NCI-H1105 treated with DMSO at 0.1 percent for 48 hours (cell line): ENCODE measurements at places on chromosomes 1 and 21.
A peak's percentile ranks its signal among the peaks of the same experiment; 100 is the strongest.

- DNase-seq = peak; percentile 7
These were observed 10.6 kb upstream of the HLCS start for GRCh38 chr21:36976882-36977651.

DNA sequence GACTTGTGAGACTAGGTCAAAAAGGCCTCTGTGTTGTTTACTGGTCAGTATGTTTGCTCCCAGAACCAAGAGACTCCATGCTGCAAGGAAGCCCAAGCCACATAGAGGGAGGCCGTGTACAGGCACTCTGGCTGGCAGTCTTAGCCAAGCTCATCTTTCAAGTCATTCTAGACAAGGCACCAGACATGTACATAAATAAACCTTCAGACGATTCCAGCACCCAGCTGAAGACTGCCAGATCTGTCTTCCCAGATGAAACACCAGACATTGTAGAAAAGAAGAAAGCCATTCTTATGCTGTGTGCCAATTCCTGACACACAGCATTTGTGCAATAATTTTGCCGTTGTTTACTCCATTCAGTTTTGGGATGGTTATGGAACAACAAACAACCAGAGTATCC lies 595.5 kb downstream of the KIF26B start:
- DNase-seq = no peak

GRCh38 chr1:208031316-208031931 lies 120.5 kb upstream of the CD34 start:
- no peak for DNase-seq

GRCh38 chr1:247576514-247576913 lies 11.6 kb upstream of the OR2G2 start:
- no peak for DNase-seq

GRCh38 chr1:161038523-161039153 lies at the start of gene TSTD1:
TSTD1 (minus strand) TSS chr1:161038964; CDS start chr1:161038889, 75 bp downstream.
- peak; percentile 83 for DNase-seq

GRCh38 chr1:54173681-54174080 lies 20.9 kb upstream of the CDCP2 start:
- DNase-seq = no peak

DNA sequence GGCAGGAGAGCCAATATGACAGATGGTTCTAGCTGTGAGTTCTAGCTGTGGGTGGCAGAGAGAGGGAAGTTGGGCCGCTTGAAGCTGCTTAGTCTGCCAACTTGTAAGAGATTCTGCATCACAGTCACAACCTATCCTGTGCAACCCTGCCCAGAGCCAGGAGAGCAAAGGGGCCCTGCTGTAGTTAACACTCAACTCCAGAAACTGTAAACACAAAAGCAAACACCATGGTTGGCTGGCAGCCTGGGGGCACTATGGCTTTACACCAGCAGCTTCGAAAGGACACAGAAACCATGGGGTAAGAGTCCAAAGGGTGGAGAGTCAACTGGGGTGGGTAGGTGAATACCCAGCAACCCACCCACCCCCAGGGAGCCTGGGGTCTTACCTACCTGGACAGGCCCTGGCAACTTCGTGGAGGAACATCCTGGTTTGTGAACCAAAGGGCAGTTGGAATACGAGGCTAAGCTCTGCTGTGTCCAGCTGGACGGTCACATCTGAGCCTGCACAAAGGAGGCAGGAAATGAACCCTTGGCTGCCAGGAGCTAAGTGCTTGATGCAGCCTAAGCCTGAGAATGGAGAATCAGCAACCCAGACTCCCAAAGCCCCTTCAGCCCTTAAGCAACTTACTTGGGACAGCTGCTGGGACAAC lies 6.4 kb downstream of the INPP5B start:
- DNase-seq = no peak

DNA sequence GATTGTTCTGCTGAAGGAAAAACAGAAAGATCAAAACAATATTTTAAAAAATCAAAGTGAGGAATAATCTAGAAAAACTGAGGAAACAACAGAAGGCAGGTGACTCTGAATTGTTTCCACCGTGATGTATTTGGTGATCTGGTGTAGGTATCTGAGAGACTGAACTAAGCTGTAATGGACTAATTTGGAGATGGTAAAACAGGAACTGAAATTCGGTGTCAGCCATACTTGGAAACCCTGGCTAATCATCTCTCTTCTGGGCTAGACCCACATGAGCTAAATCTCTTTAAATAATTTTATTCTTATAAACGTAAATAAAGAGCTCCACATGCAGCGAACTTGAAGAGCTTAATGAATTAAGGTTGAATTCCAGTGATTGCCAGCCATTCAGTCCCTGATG lies 1226.1 kb downstream of the NCAM2 start:
- no peak for DNase-seq

GRCh38 chr1:203250911-203251310 lies 21.4 kb upstream of the CHIT1 start:
- DNase-seq = no peak

GRCh38 chr1:182217071-182217470 lies 155.6 kb upstream of the ZNF648 start:
- DNase-seq = no peak

GRCh38 chr1:8323706-8324105 lies 5.8 kb downstream of the SLC45A1 start:
- DNase-seq = no peak

DNA sequence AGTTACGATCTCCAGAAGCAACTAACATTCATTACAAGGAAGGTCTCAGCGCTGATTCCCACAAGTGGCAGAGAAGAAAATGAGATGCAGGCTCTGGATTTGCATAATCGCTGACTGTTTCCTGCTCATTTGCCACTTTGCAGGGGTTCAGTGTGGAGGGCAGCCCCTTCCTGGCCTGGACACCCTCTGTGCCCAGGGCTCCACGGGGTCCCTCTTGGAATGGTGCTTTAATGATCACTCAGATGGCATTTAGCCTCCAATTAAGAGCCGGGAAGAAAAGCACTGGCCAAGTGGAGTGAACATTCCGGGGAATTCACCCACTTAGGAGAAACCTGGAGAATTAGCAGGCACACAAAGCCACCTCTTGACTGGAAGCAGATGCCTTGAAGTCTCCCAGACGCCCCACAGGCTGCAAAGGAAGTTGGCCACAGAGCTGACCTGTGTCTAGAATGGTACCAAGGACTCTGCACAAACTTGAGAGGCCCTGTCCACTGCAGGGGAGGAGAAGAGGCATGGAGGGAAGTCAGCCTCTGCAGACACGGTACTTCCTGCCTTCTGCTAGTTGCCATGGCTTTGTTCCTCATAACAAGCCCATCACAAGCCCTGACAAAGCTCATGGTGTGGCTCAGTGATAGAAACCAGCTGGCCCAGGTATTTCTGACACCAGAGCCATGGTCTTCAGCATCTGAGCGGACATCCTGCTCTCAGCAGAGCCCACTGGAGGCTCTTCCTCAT lies 157.2 kb downstream of the KAZN start:
- DNase-seq = no peak

DNA sequence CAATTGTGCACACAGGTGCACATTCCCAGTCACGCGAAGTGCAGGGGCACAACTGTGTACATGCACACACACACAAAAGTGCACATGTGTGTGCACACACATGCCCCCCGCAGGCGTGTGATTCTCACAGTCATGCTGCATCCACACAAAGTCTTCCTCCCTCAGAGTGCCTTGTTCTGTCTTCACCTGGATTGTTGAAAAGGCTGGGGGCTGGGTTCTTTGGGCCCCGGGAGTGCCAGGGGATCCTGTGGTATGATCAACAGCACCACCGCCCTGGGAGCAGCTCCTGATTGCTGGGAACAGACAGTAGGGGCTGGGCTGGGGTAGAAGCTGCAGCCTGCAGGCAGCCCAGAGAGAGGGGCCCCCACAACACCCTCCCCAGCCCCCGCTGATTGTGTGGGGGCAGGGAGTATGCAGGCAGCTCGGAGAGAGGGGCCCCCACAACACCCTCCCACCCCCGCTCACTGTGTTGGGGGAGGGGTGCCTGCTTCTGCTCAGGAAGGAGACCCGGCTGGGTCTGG lies 3.4 kb downstream of the COL18A1 start:
- DNase-seq = no peak

GRCh38 chr1:167747988-167748387 lies 26.2 kb downstream of the MPZL1 start:
- no peak for DNase-seq

DNA sequence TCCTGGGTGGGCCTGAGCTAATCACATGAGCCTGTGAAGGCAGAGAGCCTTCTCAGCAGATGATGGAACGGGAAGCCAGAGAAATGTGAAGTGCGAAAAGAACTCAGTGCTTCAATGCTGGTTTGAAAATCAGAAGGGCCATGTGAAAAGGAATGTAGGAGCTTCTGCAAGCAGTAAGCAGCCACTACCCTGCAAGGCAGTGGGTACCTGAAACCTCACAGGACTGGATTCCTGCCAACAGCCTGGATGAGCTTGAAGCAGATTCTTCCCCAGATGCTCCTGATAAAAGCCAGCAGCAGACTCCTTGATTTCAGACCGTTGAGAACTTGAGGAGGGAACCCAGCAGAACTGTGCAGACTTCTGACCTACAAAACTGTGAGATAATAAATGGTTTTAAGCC lies 158.6 kb downstream of the SYT2 start:
- DNase-seq = peak; percentile 41

DNA sequence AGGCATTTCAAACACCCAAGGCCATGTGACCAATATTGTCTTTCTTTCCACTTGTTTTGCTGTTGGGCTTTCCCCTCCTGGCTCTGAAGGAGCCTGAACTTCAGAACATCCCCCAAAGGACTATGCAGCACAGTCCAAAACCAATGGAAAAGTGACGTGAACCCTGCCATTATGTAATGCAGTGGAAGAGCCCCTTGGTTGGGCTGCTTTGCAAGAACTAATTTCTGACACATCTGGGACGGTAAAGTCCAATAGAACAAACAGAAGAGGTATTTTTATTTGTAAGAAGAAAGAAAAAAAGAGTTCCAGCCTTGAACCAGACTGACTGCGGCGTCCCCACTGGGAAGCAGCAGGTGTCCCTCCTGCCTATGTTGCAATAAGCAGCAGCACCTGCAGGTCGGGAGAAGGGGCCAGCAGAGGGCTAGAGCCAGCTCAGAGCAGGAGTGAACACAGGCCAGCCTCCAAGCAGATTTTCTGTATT lies 116.7 kb downstream of the CDC7 start:
- peak; percentile 24 for DNase-seq

DNA sequence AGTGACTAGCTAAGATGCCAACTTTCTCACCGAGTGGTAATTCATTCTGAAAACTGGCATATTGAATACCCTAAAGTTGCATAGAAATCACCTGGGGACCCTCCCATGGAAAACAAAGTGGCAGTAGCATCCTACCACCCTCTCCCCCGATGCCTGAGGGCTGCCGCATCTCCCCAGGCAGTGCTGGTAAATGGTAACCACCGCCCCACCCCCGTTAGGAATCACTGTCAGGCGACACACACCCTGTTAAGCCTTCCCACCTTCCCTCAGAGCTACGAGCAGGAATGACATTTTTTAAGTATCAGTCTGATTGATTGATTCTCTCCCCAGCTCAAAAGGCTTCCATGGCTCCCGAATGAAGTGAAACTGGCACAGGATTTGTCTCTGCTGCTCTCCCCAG lies 28.3 kb downstream of the TMPRSS2 start:
- no peak for DNase-seq

GRCh38 chr1:153519242-153519641 lies 16.5 kb downstream of the S100A6 start:
- DNase-seq = no peak

DNA sequence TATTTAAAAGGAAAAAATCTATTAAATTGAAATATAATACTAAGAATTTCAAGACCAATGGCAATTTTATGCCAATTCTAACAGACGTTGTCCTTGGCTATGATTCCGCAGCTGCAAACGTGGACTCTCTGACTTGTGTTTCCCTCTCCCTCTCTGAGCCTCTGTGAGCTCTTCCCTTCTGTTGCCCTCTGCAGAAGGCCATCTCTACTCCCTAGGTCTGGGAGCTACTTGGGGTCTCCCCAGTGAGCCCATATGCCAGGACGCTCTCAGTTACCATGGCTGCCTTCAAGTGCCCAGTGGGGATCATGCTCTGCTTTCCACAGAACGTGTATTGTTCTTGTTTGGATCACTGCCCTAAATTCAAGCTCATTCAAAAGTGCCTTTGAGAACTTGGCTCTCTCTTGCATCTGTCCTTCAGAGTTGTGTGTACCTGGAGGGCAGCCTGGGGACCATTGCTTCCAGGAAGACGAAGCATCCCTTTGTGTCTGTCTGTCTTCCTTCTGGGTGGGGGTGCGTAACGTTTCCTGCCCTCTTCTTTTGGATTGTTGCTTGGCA lies 97.5 kb upstream of the TSPAN2 start:
- DNase-seq = no peak

DNA sequence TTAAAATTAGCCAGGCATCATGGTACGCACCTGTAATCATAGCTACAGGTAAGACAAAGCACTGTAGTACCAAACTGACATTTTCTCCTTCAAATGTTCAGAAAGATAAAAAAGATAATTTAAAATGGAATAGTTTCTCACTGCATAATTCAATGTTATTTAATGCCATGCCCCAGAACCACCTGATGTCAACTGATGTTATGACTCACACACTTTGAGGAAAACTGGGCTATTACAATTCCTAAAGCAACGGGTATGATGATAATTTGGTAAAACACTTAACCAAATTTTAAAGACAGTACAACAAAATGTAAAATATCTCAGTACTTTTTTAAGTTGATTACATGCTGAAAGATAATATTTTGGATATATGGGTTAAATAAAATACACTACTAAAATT lies 22.9 kb upstream of the PLEKHO1 start:
- no peak for DNase-seq

GRCh38 chr1:54950369-54951163 lies 29.9 kb upstream of the TMEM61 start:
- peak; percentile 56 for DNase-seq

DNA sequence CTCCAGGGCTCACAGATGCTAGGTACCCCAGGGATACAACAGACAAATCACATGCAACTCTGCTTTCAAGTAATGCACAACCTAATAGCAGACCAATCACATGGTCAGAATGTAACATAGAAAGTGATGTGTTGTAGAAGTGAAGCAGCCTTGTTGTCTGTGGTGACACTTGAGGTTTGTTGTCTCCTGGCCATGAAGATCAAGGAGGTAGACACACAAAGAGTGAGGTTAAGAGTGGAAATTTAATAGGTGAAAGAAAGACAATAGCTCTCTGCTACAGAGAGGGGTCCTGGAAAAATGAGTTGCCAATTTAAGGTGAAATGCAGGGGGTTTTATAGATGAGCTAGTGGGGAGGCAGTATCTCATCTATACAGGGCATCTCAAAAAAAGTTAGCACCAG lies 2.5 kb upstream of the TMEM9 start:
- DNase-seq = no peak

DNA sequence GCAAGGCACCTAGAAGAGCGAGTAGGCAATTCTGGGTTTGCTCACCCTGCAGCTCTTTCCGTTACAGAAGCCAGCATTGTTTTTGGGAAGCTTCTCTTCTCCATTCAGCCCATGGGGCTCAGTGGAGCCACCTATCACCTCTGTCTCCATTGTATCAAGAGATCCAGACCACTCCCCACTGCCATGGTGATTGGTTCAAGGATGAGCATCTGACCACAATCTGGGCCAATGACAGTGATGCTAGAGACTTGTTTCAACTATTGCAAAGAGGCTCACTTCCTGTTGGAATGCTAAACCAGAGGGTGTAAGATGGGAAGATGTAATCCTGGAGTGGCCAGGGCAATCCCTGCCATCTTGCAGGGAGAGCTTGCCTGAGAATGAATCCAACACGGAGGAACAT lies 6.6 kb downstream of the SPATA21 start:
- no peak for DNase-seq
